Gastroesophageal sphincter (tissue), 4 donors: ENCODE measurements at places on chromosomes 11 and 22.
A peak's percentile ranks its signal among the peaks of the same experiment; 100 is the strongest.

DNA sequence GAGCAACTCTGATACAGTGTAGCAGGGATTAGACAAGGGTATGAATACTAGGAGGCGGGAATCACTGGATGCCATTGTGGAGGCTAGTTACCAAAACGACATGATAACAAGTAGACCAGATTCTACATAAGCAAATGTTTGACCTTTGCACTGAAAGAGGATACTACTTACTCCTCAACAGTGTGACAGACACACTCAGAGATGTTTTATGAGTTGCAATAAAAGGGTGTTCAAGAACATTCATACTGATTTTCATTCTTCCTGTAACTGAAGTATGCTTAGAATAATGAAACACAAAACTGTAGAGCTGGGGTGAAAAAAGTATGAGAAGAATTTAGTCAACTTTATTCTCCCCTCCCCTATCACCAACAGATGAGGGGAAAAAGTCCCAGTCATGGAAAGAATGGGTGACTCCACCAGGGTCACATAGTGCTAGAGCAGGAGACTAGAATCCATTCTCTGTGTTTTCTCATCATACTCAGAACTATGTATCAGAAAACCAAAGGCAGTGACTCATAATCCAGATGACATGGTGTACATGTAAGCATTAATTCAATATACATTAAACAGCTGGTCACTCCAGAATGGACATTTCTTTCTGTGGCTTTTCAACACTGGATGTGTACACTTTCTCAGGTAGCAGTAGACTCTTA, 32.8 kb downstream of the ARHGAP20 start:
- no peaks in the 10 kb centered on the region for H3K27me3 ChIP-seq
- H3K4me3 ChIP-seq, result no peak overlapping the region
- no peaks in the 10 kb centered on the region for H3K4me1 ChIP-seq
- no peak overlapping the region for H3K27ac ChIP-seq

DNA sequence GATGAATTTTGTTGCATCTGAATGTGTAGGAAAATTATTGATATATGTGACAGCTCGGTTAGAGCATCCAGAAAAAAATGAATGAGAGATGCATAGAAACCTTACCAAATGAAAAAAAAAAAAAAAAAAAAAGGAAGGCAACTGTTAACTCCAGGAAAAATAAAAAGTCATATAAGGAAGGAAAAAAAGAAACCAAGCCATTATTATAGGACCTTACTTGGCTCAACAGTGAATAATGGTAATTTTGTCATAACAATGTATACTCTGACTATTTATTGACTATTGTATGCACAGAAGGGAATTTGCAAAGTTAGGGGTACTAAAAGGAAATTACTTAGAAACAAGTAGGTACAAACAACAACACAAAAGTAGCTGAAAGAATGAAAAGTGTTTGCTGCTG, 2.0 kb downstream of the DHCR7 start:
- H3K27ac ChIP-seq, result no peak overlapping the region
- no peak for ATAC-seq
- no peaks in the 10 kb centered on the region for H3K27me3 ChIP-seq
- H3K4me1 ChIP-seq, result peaks cover 36% of the 10 kb centered on the region

GRCh38 chr22:39960791-39961746, 872 bp downstream of the TMA7B start:
- H3K27me3 ChIP-seq, result peaks cover 15% of the 10 kb centered on the region
- H3K4me1 ChIP-seq, result no peaks in the 10 kb centered on the region
- no peak overlapping the region for H3K4me3 ChIP-seq
- no peak overlapping the region for H3K27ac ChIP-seq

GRCh38 chr11:104164028-104164520, at the start of gene PDGFD:
TSS of gene PDGFD (minus strand) at chr11:104164147.
- H3K4me3 ChIP-seq, result peak within 1 kb of the TSS; percentile 56
- no peaks in the 10 kb centered on the region for H3K4me1 ChIP-seq
- no peaks in the 10 kb centered on the region for H3K36me3 ChIP-seq
- H3K27ac ChIP-seq, result peak within 1 kb of the TSS; percentile 41
- ATAC-seq, result peak; percentile 80
- peaks cover 6% of the 10 kb centered on the region for H3K27me3 ChIP-seq

GRCh38 chr11:72588421-72589410, 85.5 kb downstream of the PDE2A start:
- ATAC-seq, result no peak
- H3K36me3 ChIP-seq, result no peaks in the 10 kb centered on the region
- H3K27me3 ChIP-seq, result peaks cover 44% of the 10 kb centered on the region
- peaks cover 33% of the 10 kb centered on the region for H3K4me1 ChIP-seq
- H3K27ac ChIP-seq, result no peak overlapping the region

DNA sequence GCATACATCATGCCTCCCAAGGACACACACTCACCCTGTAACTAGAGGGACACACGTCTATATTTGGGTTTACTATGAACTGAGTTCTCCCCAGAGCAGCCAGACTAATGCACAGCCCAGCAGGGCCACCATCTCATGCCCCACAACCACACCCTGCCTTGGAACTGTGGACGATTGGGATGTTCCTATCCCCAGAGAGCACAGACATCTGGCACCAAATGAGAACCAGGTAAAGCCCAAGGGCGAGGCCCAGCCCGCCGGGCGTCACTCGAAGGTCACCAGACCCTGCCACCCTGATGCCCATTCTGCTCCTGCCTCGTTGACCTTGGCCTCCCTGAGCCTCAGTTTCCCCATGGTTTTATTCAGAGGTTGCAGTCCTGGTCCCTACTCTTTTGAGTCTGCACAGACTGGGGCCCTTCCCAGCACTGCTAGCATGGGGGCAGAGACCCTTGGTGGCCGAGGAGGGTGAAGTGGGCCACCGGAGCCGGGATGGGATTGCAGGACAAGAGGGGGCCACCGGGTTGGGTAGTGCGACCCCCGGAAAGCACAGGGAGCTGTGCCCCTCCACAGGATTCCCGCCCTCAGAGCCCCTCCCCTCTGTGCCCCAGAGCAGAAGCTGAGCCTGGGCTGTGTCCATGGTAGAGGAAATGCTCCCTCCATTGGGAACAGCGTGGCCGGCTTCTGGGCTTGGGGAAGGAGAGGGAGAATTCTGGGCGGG, 56.8 kb downstream of the IGLL5 start:
- H3K4me1 ChIP-seq, result no peaks in the 10 kb centered on the region
- no peak overlapping the region for H3K4me3 ChIP-seq
- peaks cover 42% of the 10 kb centered on the region for H3K27me3 ChIP-seq
- no peak for ATAC-seq

DNA sequence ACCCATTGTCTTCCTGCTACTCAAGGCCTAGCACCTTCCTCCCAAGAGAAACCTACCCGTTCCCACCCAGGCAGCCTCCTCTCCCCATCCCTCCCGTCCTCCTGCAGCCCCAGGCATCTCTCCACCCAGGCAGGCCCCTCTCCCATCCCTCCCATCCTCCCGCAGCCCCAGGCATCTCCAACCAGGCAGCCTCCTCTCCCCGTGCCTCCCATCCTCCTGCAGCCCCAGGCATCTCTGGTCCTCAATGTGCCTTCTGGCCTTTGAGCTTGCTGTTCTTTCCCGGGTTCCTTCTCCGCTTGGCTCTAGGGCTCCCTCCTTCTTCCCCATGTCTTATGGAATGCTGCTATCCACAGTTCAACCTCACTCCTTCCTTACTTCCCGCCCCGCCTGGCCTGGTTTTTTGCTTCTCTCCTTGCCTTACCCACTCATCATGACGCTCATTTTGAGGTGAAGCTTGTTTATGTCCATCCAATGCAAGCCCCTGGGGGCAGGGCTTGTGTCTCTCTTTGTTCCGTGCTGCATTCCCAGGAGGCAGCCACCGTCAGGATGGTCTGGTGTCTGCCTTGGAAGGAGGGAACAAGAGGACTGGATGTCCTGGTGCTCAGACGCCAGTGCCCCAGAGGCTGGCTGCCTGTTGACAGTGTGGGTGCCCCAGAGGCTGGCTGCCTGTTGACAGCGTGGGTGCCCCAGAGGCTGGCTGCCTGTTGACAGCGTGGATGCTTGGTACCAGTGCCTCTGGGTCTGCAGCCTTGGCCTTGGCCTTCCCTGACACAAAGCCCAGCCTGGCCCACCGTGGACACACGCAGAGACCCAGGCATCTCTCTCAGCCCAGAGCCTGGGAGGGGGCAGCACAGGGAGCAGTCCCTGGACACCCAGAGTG, 815.7 kb downstream of the BRD1 start:
- peaks cover 65% of the 10 kb centered on the region for H3K27me3 ChIP-seq
- H3K4me1 ChIP-seq, result no peaks in the 10 kb centered on the region
- H3K4me3 ChIP-seq, result no peak overlapping the region
- no peak for ATAC-seq
- H3K36me3 ChIP-seq, result no peaks in the 10 kb centered on the region
- H3K27ac ChIP-seq, result no peak overlapping the region

GRCh38 chr11:44014968-44015623, 32.7 kb upstream of the ACCSL start:
- H3K27me3 ChIP-seq, result no peaks in the 10 kb centered on the region
- ATAC-seq, result no peak
- peaks cover 31% of the 10 kb centered on the region for H3K4me1 ChIP-seq
- H3K4me3 ChIP-seq, result no peak overlapping the region

GRCh38 chr22:50544078-50544745, 1.5 kb upstream of the KLHDC7B start:
- H3K4me3 ChIP-seq, result peak overlapping the region; percentile 37
- ATAC-seq, result peak; percentile 40
- no peaks in the 10 kb centered on the region for H3K36me3 ChIP-seq
- peaks cover 17% of the 10 kb centered on the region for H3K4me1 ChIP-seq
- H3K27me3 ChIP-seq, result peaks cover 68% of the 10 kb centered on the region
- peak overlapping the region; percentile 42 for H3K27ac ChIP-seq

GRCh38 chr11:132631989-132632388, 900.3 kb downstream of the OPCML start:
- no peaks in the 10 kb centered on the region for H3K4me1 ChIP-seq
- H3K36me3 ChIP-seq, result no peaks in the 10 kb centered on the region
- H3K4me3 ChIP-seq, result no peak overlapping the region
- no peak overlapping the region for H3K27ac ChIP-seq

DNA sequence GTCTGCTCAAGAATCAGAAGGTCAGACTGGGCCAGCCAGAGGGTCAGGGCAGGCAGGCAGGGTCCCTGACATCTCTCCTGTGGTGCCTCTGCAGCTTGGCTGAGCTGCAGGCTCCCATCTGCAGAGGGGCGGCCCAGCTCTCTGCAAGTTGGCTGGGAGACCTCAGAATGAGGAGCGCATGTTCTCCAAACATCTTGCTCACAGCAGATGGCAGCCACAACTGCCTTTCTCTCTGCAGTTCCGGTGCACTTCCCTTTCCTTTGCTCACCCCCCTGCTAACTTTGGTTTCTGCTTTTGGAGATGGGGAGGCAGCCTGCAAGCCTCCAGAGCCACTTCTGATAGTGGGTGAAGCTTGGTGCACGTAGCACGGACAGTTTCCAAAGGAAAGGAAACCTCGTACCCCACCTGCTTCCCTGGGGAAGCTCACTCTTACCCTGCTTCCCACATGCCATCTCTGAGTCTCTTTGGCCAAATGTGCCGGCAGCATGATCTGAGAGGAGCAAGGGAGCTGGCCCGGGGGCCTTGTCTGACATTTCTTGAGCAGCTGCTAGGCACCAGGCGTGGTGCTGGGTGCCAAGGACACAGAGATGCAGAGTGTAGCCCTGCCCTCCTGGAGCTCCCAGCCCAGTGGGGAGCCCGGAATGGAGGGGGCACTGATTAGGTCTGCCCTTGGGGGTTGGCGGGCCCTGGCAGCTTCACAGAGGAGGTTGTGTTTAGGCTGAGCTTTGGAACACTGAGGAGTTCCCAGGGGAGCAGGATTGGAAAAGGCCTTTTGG, 18.2 kb downstream of the DAGLA start:
- H3K27ac ChIP-seq, result peak overlapping the region; percentile 91
- no peak for ATAC-seq
- no peaks in the 10 kb centered on the region for H3K4me1 ChIP-seq
- H3K4me3 ChIP-seq, result no peak overlapping the region

GRCh38 chr11:1220941-1221721, 1.7 kb upstream of the MUC5B start:
- no peak for ATAC-seq
- H3K27me3 ChIP-seq, result peaks cover 81% of the 10 kb centered on the region
- no peak overlapping the region for H3K4me3 ChIP-seq
- no peaks in the 10 kb centered on the region for H3K36me3 ChIP-seq
- no peaks in the 10 kb centered on the region for H3K4me1 ChIP-seq
- H3K27ac ChIP-seq, result no peak overlapping the region

- H3K4me3 ChIP-seq, result no peak overlapping the region
- no peak overlapping the region for H3K27ac ChIP-seq
- ATAC-seq, result no peak
- H3K4me1 ChIP-seq, result no peaks in the 10 kb centered on the region
- H3K27me3 ChIP-seq, result peaks cover 62% of the 10 kb centered on the region
- H3K36me3 ChIP-seq, result no peaks in the 10 kb centered on the region
Measured at GRCh38 chr22:36564422-36565158, 35.6 kb upstream of the EIF3D start.

GRCh38 chr11:962688-963087, 37.0 kb downstream of the AP2A2 start:
- H3K27me3 ChIP-seq, result no peaks in the 10 kb centered on the region
- no peaks in the 10 kb centered on the region for H3K36me3 ChIP-seq
- no peak overlapping the region for H3K27ac ChIP-seq
- H3K4me3 ChIP-seq, result no peak overlapping the region

GRCh38 chr11:80958987-80959386, 1518.2 kb upstream of the TENM4 start:
- no peak for ATAC-seq
- H3K27ac ChIP-seq, result no peak overlapping the region
- no peak overlapping the region for H3K4me3 ChIP-seq
- no peaks in the 10 kb centered on the region for H3K4me1 ChIP-seq
- no peaks in the 10 kb centered on the region for H3K36me3 ChIP-seq

DNA sequence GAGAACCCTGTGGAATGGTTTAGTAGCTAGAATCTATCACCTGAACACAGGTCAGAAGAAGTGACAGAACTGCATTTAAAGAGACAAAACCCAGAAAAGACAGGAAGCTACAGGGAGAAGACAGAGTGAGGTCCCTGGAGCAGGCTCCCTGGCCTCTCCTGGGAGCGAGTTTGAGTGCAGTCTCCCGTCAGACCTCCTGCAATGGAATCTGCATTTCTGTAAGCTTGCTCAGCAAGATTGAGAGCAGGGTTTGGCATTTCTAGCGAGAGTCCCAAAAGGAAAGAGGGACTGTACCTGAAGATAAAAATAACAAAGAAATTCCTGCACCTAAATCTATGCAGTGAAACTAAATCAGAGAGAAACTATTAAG, 74.2 kb downstream of the MORC2 start:
- no peaks in the 10 kb centered on the region for H3K36me3 ChIP-seq
- ATAC-seq, result no peak
- H3K27me3 ChIP-seq, result no peaks in the 10 kb centered on the region
- H3K4me1 ChIP-seq, result no peaks in the 10 kb centered on the region
